ENCODE measurements at places on chromosomes 3 and 15.
A peak's percentile ranks its signal among the peaks of the same experiment; 100 is the strongest.

- no peak for DNase-seq
Measured at GRCh38 chr3:106746286-106746685, 631.0 kb upstream of the CCDC54 start.

DNA sequence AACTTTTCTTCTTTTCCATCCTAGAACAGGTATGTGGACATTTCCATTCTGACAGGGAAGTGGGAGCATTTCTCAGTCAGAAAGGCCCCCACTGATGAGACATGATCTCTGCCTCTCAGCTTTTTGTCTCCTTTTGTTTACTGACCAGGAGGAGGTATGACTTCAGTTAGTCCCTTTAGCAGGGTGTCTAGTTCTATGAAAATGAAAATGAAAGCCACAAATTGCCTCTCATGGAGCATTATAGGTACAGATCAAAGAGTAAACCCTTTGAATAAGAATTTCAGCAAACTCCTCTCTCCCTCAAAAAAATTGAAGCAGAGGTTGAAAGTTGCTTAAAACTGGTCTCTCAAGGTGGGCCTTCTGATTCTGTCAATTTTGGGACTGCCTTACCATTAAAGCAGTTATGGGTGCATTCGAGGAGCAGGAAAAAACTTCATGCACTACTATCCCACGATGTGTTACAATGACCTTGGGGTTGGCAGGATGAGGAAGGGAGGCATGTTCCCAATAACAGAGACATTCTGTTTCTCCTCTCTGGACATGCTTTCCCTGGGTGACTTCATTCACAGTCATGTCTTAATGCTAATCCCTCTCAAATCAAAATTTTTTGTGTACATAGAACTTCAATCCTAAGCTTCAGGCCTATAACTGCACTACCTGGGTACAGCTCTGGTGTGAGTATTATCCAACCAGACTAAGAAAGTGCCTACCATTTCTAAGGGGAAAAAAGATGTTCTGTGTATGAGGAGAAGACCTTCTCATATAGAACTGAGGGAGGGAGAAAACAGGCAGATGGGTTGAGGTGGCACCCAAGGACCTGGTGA is 50.6 kb upstream of the TBC1D23 start:
- DNase-seq, result no peak

DNA sequence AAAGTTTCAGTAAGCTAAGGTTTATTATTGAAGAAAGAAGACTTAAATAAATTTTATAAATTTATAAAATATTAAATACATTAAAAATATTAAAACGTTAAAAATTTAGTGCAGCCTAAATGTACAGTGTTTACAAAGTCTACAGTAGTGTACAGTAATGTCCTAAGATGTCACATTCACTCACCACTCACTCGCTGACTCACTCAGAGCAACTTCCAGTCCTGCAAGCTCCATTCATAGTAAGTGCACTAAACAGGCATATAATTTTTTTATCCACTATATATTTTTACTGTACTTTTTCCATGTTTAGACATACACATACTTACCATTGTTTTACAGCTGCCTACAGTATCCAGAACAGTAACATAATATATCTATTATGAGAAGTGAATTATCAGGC is 51.5 kb downstream of the TJP1 start:
- no peak for DNase-seq

- no peak for DNase-seq
Measured at GRCh38 chr3:23991683-23992628, 46.9 kb downstream of the NR1D2 start.

GRCh38 chr3:31402117-31402516 is 130.6 kb upstream of the STT3B start:
- no peak for DNase-seq

GRCh38 chr3:354432-354831 is 157.9 kb downstream of the CHL1 start:
- DNase-seq, result peak; percentile 34

GRCh38 chr3:188298585-188298984 is 144.6 kb downstream of the LPP start:
- DNase-seq, result peak; percentile 43

DNA sequence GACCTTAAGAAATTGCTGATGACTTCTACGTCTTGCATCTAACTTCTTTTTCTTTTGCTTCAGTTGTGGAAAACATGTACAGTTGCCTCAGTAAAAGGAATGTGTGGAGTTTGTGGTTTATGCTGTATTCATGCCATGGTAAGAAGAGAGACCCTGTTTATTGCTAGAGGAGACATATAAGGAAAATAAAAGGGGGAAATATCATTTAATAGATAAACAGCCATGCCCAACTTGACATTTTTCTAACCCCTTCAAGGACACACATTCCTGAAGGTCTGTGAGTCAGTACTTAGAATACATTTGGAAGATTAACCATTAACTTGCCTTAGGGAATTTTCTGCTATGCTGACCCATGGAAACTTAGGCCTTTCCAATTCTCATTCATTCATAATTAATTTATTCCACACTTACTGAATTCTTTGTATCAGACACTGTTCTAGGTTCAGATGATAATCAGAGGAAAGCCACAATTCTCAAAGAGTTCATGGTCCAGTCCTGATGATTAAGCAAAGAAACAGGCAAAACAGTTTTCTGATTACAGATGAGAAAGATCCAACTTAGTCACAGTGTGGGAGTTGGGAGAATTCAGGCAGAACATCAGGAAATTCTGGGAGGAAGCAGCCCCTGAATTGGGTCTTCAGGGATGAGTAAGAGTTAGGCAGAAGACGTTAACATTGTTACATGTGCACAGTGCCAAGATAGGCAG is 329.8 kb upstream of the RASGRP1 start:
- no peak for DNase-seq

GRCh38 chr3:169337500-169338078 is 325.9 kb downstream of the MECOM start:
- DNase-seq, result no peak

DNA sequence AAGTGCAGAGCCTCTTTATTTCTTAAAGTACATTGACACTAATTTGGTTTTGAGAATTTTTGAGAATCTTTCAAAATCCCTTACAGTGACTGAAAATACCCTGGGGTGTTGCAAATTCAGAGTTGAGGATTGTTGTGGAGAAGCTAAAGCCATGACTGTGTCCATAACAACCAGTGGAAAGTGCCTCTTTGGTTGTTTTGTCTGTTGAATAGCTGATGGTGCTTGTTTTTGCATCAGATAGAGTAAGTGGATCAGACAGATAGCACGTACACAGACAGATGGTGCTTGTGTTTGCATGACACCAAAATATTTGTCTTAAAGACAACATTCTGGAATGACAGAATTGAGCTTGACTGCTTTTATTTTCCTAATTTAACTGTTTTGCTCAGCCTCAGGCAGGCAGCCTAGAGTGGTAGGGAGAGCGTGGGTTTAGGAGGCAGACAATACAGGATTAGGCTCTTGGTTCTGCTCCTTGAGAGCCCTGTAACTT is 265.0 kb downstream of the IL20RB start:
- no peak for DNase-seq

DNA sequence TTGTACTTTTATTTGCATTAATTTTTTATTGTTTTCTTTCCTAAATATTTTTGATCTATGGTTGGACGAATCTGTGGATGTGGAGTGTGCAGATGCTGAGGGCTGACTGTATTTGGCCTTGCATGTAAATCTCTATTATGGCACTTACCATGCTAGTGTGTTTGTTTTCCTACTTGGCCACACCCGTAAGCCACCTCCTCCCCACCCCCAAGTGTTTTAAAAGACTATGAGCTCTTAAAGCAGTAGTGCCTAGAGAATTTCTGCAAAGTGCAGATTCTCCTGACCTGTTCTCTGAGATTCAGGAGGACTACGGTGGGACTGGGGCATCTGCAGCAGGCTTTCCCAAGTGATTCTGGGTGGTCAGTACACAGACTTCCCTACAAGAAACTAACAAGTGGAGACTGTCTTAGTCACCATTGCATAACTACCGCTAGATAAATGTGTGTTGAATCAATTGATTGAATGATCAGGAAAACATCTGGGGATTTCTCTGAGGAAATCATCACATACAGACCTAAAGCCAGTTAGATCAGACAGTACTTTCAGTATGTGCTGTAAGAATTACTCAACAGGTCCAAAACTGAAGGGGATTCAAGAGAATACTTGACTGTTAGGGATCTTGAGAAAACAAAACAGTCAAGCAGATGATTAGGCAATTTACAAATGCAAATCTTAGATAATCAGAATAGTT is 6.2 kb upstream of the TIPARP start:
- peak; percentile 64 for DNase-seq

GRCh38 chr15:70504988-70505387 is 258.4 kb downstream of the UACA start:
- DNase-seq, result no peak

DNA sequence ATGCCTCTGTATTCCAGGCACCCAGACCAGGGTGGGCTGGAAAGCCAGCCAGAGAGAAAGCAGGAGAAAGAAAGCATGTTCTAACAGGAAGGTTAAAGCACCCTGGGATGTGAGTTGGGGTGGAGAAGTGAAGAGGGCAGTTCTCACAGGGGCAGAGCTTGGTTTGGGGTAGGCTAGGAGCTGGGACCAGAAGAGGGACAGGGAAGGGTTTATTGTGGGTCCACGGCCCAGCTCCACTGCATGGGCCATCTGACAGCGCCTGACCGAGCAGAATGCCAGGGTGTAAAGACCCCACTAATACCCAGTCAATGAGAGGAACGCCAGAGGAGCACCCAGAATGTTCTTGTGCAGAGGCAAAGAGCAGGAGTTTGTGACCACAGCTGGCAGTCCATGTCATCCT is 27.1 kb upstream of the MAGEF1 start:
- DNase-seq, result no peak

- peak; percentile 53 for DNase-seq
Measured at GRCh38 chr15:82647045-82647834, at the start of gene CPEB1. Gene CPEB1 (minus strand): TSS chr15:82647363. CDS start chr15:82628459, 18,904 bp downstream.

- no peak for DNase-seq
Measured at GRCh38 chr3:108661699-108662098, 72.2 kb downstream of the DZIP3 start.

DNA sequence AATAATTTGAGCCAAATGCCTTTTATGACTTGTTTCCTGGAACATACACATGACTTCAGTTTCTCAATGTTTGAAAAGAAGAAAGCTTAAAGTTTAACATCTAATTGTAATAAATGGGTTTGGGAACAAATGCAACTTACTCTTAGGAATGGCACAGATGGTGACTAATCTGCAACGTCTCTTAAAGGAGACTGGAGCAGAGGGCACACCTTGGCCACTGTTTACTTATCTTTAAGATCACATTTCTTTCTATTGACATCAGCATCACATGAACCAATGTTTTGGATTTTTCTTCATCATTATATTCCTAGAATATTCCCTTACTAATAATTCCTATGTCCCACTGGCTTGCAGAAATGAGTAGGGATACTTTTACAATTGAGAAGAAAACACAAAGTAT is 229.5 kb downstream of the CHL1 start:
- no peak for DNase-seq

DNA sequence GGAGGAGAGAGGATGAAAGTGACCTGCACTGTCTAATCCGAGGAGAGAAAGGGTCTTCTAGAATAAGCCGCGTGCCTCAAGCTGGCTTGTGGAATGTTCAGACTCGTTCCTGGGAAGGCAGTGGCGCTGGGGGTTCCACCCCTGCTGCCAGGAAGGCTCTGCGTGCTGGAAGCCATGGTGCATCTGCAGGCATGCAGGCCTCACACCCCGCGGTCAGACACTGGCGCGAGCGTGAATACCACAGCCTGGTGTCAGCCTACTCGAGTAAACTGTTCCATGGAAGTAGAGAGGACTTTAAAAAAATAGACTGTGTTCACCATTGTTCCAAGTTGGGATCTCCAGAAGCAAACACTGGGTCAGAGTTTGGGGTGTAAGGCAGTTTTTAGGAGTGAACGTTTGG is 25.9 kb upstream of the GABRG3 start:
- DNase-seq, result no peak

DNA sequence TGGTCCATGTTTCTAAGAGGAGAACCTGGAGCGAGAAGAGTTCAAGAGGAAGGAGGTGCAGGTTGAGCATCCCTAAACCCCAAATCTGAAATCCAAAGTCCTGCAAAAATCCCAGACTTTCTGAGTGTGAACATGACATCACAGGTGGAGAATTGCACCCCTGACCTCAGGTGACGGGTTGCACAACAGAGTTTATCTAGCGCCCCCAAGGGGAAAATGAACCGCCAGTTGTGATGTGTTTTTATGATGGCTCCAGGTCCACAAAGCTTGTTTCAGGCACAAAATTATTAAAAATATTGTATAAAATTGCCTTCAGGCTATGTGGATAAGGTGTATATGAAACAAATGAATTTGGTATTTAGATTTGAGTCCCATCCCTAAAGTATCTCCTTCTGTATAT is 420.0 kb downstream of the GABRB3 start:
- DNase-seq, result no peak

DNA sequence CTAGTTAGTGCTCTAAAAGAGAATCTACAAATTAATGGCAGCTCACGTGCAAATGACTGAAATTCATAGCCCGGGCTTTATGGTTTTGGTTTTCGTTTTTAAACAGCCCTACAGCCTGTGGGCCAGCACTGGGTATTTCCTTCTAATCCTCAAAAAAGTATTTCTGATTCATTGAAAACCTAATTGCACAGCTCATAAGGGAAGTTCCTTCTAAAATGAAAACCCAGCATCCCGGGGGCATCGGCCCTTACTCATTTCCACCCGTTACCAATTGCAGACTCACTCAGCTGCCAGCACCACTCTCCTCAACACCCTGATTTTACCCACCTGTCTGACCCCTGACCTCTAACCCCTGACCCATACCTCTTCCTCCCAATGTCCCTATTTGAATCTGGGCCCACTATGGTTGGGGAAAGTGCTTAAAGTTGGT is 59.5 kb upstream of the ZNF148 start:
- peak; percentile 43 for DNase-seq

GRCh38 chr3:115052906-115053305 is 94.2 kb downstream of the ZBTB20 start:
- no peak for DNase-seq

GRCh38 chr15:50241684-50242450 is 23.7 kb downstream of the HDC start:
- peak; percentile 48 for DNase-seq

DNA sequence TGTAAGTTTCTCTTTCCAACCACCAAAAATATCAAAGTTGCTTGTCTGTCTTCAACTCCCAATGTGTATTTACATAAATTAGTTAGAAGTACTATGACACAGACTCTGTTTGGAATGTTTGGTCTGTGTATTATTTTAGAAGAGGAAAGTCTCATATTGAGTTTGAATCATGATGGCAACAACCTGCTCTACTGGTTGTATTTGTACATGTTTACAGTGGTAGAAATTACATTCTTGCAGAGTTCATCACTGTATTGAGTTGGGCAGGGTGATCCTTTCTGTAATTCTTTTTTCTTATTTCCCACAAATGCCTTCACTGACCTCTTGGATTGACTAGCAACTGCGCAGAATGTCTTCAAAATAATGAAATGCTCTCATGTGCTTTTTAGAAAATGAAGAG is 149.6 kb downstream of the CHL1 start:
- no peak for DNase-seq

- DNase-seq, result no peak
Measured at GRCh38 chr3:45134758-45135521, 11.2 kb downstream of the CDCP1 start.

DNA sequence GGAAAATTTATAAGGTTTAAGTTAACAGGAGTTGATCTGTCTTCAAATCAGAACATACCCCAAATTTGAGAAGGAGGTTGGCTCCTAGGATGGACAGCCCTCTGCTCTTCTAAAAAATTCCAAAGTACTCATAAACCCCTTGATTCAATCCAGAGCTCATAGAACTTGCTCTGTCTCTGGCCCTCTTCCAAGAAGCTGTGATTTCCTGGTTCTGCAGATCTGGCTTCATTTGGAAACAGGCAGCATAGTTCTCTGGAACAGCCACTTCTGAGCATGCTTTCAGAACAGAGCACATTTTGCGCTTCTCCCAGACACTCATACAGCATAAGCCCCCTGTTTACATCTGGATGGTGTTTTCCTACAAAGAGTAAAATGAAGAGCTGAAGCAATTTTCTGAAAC is 96.7 kb downstream of the KBTBD8 start:
- DNase-seq, result no peak
